ENCODE measurements at places on chromosomes 13 and 19.

GRCh38 chr13:112779856-112780604 lies 90.2 kb downstream of the ATP11A start:
- no peak for DNase-seq

GRCh38 chr13:113650275-113650674 lies 7.7 kb downstream of the ATP4B start:
- no peak for DNase-seq

GRCh38 chr13:63287926-63288325 lies 1872.3 kb upstream of the PCDH20 start:
- no peak for DNase-seq

DNA sequence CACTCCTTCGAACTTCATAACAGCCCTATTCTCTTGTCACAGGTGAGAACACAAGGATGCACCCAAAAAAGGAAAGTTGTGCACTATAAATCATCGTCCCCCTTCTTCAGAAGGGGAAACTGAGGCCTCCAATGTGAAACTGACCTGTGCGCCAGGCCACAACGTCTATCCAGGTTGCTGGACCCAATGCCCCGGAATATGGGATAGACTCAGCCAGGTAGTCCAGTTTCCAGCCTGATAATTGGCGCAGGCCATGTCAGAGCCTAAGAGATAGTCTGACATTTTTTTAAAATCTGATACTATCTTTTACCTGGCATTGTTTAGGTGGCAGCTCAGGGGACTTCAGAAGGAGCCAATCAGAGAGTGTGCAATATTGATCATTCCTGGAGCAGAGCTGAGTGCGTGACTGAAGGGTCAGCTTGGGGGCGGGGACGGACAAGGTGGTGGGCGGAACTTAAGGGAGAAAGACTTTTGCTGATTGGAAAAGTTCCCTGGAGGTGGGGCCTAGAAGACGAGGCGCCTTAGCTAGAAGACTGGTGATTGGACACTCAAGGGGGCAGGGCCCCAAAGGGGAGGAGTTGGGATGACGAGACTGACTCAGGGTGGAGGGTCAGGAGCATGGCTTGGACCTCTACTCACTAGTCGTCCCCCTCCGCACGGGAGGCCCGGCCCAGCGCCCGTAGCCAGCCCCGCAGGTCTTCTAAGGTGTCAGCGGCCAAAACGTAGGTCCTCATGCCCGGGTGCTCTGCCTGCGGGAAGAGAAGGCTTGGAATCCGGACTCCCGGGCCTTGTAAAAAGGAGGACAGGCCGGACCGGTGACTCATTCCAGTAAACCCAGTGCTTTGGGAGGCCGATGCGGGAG lies 8.5 kb downstream of the PLEKHA4 start:
- DNase-seq, result no peak
